ENCODE measurements at places on chromosomes 1 and 21. TPM values are rescaled to one million over a fixed set of nuclear protein-coding genes. Genes with fewer than 3 reads are reported as not detected.

The TNFRSF4 gene
- total RNA-seq, result 0.07 TPM

The SLC44A5 gene
- 8.0 TPM for total RNA-seq

The OR6P1 gene
- not detected for total RNA-seq

The OLFML2B gene
- 0.92 TPM for total RNA-seq

All from H7 (cell line).